ENCODE measurements at places on chromosomes 4 and X.

DNA sequence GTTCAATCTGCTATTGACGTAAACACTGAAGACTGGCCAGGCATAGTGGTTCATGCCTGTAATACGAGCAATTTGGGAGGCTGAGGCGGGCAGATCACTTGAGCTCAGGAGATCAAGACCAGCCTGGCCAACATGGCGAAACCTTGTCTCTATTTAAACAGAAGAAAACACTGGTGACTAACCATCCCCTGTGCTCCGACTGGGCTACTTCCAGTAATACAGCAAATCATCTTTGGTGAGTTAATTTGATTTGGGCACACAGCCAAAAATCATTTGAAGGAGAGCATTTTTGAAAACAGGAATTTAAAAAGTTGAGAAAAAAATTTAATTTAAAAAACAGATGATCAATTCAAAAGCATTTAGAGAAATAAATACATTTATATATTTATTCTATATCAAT, 52.0 kb downstream of the SEC24D start:
- DNase-seq = no peak

DNA sequence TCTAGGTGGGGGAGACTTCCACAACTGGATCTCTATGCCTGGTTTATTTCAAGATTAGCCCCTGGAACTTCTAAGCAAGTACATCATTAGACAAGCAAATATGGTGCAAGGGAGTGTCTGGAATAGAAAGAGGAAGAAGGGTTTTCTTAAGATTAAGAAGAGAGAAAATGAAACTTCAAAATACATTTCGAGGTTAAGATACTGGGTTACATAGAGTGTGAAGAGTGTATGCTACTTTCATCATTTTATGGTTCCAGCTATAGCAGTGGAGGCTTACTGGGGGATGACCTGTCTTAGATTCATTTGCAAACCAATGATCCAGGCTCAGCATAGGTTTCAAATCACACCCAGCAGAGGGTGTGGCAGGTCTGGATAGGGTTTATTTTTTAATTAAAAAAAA, 144.4 kb upstream of the GATB start:
- no peak for DNase-seq

GRCh38 chrX:110954428-110955100, 141.4 kb upstream of the PAK3 start:
- DNase-seq = no peak

GRCh38 chr4:75530556-75531322, 16.5 kb downstream of the THAP6 start:
- DNase-seq = no peak

DNA sequence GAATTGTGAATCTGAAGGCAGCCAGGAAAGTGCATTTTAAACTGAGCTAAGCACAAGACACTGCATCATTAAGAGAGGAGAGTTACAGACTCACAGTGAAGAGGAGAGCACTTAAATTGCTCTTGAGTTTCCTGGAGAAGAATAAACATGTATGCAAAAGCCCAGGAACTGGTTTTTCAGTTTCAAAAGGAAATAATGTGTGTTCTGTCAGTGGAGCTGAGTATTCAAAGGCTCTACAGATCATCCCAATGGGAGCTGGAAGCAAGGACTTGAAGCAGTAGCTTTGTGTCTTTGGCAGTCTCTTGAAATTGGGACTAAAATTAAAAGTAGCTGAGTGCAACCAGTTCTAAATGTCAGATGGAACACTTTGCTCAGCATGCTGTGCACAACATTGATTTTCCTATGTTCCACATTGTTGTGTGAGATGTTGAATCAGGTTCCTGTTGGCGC, 147.5 kb upstream of the ANK2 start:
- no peak for DNase-seq

DNA sequence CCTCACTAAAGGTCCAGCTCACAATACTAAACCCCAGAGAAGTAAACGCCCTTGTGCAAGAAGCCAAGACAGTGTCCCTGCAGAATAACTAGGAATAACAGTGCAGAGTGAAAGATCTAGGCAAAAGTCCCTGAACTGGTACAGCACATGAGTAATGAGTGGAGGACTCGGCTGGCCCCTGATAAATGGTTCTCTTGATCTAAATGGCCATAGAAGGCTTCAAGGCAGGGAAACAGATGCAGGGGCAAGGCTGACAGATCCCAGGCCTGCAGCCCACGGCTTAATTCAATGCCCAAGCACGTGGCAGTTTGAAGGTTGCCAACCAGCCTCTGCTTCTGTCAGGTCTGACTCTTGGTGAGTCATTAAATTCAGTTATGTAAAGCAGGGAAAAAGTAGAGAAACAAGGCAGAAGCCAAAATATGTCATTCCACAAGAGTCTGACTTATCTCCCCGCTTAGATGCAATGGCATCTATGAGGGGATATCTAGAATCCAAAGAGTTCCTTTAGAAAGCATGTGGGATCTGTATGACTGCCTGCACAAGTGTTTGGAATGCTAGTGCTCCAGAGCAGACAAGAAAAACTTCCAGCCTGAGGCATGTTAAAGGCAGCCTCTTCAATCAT, 121.3 kb downstream of the PRDM5 start:
- DNase-seq = no peak

GRCh38 chrX:147228153-147228552, 413.6 kb upstream of the CXorf51A start:
- DNase-seq = no peak

DNA sequence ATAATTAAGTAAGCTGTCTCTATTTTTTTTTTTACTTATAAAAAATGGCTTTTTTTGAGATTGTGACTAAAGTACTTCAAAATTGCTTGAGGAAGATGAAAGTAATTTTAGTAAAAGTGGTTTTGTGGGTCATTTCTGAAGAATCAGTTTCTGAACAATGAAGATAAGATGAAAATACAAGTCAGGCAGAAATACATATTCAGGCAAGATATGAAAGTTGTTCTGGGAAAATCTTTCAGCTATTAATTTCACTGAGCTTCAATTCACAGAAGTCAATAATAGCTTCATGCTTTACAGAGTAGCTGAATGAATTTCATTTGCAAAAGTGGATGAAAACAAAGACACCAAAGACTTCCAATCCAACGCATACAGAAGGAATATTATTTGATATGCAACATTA, 305.2 kb upstream of the ARSJ start:
- no peak for DNase-seq

GRCh38 chrX:41705680-41706374, 17.1 kb downstream of the GPR34 start:
- DNase-seq = no peak

DNA sequence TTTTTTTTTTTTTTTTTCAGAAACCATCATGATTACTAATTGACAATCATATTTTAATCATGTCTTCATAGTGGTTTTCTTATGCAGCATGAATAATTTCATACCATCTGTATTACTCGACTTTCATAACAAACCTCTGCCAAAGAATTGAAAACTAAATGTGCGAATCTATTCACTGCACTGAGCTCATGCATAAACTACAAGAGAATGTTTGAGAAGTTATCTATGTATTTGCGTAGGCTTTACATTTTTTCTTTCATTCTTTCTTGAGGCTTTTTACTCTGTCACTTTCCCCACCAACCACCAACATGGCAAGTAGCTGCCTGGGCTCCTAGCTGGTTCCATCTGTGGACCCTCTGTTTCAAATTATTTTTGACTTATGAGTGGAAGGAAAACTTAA, 1761.0 kb downstream of the STIM2 start:
- no peak for DNase-seq

DNA sequence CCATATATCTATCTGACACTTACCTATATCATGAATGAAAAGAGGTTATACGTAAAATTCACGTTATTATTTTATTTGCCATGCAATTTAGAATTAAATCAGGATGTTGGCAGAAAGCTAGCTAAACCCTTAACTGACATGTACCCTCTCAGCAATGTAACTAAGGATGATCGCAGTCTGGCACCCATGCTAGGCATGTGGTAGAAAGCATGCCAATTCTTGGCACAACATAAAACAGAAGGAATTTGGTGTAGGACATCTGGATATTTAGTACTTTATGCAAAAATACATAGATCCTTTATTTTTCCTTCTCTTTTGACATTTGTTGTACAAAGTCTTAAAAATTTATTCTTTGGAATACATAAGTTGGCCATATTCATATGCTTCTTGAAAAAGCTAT, 436.8 kb upstream of the FAT1 start:
- no peak for DNase-seq

GRCh38 chrX:75337525-75337924, 63.6 kb downstream of the UPRT start:
- no peak for DNase-seq

- DNase-seq = no peak
These were observed 15.3 kb downstream of the GPR174 start for GRCh38 chrX:79159800-79160199.

- DNase-seq = no peak
These were observed 29.7 kb downstream of the EGF start for GRCh38 chr4:109942292-109942926.

- DNase-seq = no peak
These were observed 82.7 kb downstream of the CCSER1 start for GRCh38 chr4:90209922-90210321.

GRCh38 chrX:13518126-13518525, 51.3 kb upstream of the EGFL6 start:
- no peak for DNase-seq

DNA sequence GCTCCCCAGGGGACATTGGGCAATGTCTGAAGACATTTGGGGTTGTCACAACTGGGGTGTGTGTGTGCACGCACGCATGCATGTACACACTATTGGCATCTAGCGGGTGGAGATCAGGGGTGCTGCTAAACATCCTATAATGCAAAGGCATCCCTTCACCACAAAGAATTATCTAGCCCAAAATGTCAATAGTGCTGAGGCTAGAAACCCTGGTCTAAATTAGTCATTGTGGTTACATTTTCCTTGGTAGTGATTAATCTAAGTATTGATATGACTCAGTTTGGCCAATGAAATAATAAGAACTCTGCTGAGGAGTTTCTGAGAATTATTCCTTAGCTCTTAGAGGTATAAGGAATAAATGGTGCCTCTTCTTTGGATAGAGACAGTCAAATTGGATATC, 200.2 kb downstream of the CLCN4 start:
- no peak for DNase-seq
